ENCODE measurements at places on chromosomes 11 and 22. TPM values are rescaled to one million over a fixed set of nuclear protein-coding genes. Genes with fewer than 3 reads are reported as not detected.

Gene SLC22A8
- total RNA-seq = not detected

Gene C11orf21
- total RNA-seq = not detected

Gene CD3D
- total RNA-seq = not detected

Gene HEPN1
- total RNA-seq = not detected

Gene MMP8
- not detected for total RNA-seq

Gene RAB38
- 229 TPM for total RNA-seq

Gene SLC35C1
- 13.5 TPM for total RNA-seq

Gene KCNJ1
- not detected for total RNA-seq

Gene ACTN3
- total RNA-seq = under 0.01 TPM

Gene APOBEC3B
- 0.50 TPM for total RNA-seq

Gene POU2AF2
- not detected for total RNA-seq

Gene UBQLNL
- total RNA-seq = not detected

Gene DAGLA
- total RNA-seq = under 0.01 TPM
